ENCODE measurements at places on chromosomes 7 and 10.

DNA sequence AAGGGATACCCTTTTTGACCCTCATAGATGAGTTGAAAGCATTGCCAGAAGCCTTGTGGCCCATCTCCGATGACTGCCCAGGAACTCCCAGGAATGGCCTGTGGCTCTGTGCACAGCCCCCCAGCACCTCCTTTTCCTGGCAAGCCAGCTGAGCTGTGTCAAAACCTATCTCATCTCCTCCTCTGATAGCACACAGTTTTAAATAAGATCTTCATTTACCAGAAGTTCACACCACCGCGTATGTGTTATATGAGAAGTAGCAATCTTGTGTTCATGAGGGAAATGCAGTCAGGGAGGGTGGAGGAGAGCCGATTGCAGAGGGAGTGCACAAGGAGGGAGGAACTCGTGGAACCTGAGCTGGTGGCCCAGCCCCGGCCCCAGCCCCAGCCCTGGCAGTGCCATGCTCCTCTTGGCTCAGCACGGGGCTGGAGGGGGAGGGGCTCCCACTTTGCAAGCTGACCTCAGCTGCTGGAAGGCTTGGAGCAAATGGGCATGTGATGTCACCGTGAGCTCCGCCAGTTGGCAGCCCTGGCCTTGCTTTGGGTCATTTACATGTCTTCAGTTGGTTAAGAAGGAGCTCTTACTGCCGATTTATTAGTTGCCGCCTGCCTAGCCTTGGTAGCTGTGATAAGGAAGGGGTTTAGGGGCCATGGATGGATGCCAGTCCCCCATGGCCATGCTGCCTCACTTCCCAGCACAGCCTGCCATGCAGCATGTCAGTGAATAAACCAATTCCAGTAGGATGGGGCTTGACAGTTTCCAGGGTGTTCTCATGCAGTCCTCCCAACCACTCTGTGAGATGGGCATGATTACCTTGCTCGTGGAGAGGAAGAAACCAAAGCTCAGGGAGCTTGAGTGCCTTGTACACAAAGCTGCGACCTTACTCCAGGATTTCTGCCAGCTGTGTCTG, 20.0 kb downstream of the UNC5B start:
- DNase-seq = peak; percentile 89

GRCh38 chr10:78768041-78768835, 300.5 kb upstream of the ZMIZ1 start:
- DNase-seq = no peak

GRCh38 chr10:21372651-21373410, 152.7 kb downstream of the SKIDA1 start:
- DNase-seq = peak; percentile 65

- no peak for DNase-seq
Measured at GRCh38 chr7:18459484-18460245, 35.9 kb upstream of the HDAC9 start.

DNA sequence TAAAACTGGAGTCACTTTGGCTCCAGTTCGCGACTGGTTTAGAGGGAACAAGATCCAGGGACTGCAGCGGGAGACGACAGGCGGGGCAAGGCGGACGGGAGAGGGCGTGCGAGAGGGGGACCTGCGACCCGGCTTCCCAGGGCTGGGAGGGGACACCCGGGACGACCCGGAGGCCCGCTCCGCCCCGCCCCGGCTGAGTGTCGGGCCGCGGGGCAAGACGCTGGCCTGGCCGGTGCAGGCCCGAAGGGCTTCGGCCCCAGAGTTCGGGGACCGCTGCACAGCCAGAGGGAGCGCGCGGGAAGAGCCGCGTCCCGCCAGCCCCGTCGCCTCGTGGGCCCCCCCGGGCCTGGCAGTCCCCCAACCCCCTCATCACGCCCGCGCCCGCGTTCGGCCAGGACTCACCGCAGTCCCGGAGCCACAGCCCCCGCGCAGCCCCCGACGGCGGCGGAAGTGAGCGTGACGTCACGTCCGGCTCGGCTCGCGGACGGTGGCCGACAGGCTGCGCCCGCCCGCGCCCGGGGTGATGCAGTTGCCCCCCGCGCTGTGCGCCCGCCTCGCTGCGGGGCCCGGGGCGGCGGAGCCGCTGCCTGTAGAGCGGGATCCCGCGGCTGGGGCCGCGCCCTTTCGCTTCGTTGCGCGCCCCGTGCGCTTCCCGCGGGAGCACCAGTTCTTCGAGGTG, at the start of the genes TUBGCP2 and ZNF511:
Gene TUBGCP2, minus strand, starts transcription at position 452 of the 679 bp plus-strand sequence. CDS start 5,931 bp downstream, outside the sequence.
Gene ZNF511, plus strand, starts transcription at position 494 of the 679 bp plus-strand sequence. Its CDS starts 30 bp downstream, at position 524.
- peak; percentile 86 for DNase-seq

- DNase-seq = no peak
Measured at GRCh38 chr10:84308021-84308420, 20.4 kb upstream of the CCSER2 start.

GRCh38 chr7:28125431-28126409, 54.9 kb downstream of the JAZF1 start:
- no peak for DNase-seq

DNA sequence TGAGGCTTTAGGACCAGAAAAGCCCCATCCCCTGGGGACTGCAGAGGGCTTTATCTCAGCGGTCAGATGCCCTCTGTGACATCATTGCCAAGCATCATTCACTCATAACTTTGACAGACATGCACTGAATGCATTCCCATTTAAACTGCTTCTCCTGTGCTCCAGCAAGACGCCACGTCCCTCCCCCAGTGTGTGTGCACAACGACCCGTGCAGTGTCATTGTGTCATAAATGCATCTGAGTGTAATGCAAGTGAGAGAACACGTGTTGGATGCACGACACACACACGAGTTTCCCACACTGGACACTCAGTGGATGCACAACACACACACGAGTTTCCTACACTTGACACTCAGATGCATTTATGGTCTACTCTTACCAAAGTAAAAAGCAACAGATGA, 337.9 kb downstream of the PTPRN2 start:
- no peak for DNase-seq

GRCh38 chr10:1635340-1635739, 102.0 kb downstream of the ADARB2 start:
- peak; percentile 42 for DNase-seq

DNA sequence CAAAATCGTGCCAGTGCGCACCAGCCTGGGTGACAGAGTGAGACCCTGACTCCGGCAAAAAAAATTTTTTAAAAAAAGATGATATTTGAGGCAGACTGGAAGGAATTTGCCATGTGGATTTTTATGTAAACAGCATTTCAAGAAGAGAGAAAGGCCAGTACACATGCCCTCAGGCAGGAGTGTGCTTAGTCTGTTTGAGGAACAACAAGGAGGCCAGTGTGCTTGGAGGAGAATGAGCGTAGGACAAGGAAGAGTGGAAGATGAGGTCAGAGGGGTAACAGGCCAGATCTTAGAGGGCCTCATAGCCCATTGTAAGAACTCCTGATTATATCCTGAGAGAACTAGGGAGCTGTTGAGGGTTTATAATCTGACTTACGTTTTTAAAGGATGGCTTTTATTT, 17.2 kb upstream of the STRIP2 start:
- no peak for DNase-seq

DNA sequence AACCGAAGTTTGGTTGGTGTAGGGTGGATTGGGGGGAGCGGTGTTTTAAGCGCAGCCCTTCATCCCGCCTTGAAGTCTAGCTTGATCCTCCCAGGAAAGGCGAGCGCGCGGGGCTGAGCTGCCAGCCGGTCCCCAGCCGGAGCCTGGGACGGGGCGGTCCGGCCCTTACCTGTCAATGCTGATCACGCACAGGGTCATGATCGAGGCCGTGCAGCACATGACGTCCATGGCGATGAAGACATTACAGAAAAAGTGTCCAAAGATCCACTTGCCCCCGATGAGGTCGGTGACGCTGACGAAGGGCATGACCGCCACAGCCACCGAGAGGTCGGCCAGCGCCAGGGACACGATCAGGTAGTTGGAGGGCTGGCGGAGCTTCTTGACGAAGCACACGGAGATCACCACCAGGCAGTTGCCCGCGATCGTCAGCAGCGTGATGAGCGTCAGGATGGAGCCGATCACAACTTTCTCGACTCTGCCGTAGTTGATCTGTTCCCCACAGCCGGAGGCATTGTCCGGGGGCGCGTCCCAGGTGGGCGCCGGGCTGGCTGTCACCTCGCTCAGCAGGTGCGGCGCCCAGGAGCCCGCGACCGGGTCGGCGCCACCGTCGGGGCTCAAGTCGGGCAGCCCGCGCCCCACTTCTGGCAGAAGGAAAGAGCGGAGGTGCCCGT, 740 bp downstream of the HTR7 start:
- DNase-seq = no peak

DNA sequence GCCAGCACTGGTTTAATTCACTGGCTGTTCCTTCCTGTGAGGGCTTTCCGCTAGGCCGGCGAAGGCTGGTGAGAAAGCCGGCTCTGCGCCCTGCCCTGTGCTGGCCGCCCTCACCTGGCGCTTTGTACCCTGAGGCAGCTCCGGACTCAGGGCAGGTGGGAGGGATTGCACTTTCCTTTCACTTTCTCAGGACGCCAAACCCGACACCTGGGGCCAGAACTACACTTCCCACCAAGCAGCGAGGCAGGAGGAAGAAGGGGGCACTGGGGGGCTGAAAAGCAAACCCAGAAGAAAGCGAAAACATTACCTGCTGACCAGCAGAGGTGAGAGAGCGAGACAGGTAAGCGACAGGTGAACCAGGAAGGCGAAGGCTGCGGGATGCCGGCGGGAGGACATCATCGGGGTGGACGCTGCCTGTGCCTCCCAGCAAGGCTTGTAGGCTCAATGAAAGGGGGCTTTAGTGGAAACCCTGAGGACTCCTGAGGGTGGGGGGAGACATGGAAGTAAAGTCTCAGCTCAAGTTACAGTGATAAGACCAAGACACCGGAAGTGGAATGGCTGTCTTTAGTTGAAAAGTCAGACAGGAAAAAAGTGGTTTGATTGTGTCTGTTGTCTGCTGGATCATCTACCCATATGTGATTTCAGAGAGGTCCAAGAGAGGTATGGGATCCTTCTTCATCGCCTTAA, at the start of gene RAB19:
Gene RAB19, plus strand, starts transcription at position 181 of the 687 bp plus-strand sequence. CDS start 3,589 bp downstream, outside the sequence.
- no peak for DNase-seq

DNA sequence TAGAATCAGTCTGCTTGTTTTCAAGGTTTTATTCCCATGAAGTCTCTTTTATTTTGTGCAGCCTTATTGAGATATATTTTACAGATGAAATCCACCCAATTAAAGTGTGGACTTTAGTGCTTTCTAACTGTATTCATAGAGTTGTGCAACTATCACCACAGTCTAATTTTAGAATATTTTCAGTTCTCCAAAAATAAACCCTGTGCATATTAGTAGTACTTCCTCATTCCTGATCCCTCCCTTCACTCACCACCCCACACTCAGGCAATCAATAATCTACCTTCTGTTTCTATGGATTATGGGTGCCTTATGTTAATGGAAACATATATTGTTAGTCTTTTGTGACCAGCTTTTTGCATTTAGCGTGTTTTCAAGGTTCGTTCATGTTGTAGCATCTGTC, 185.7 kb upstream of the TMEM72 start:
- DNase-seq = no peak
